RWPE2 (cell line): ENCODE measurements at places on chromosomes 7 and 10.

DNA sequence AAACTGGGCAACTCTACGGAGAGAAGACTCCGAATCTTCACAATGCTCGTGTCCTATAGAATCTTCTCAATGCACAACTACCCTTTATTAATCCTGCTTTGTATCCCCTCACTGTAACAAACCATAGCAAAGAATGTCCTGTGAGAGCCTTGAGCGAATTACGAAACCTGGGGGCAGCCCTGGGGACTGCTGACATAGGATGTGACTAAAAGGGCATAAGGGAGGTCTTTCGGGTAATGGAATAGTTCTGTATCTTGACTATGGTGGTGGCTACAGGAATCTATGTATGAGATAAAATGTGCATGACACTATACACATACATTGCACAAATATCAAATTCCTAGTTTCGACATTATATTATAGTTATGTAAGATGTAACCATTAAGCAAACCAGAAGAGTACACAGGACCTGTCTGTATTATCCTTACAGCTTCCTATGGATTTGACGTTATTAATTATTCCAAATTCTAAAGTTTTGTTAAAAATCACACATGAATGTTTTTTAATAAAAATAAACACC, 162.5 kb upstream of the KCTD7 start:
- H3K27ac ChIP-seq, result no peak overlapping the region
- no peaks in the 10 kb centered on the region for H3K27me3 ChIP-seq
- DNase-seq, result no peak
- no peaks in the 10 kb centered on the region for H3K36me3 ChIP-seq

DNA sequence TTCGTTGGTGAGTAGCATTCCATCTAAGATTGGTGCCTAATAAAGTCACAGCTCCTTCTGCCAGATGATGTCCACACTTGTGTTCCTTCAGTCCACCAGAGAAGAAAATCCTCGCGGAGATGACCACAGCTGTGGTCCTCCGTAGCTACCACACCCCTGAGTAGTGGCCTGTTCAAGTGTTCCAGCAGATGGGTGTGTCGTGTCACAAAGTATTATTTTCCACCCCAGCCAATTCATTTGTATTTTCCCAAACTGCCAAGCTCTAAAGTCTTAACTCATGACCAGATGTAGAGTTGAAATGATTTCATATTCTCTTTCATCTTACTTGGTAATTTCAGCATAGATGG, 251.3 kb upstream of the TCF7L2 start:
- no peak for DNase-seq
- H3K36me3 ChIP-seq, result no peaks in the 10 kb centered on the region
- no peak overlapping the region for H3K4me3 ChIP-seq
- H3K27ac ChIP-seq, result no peak overlapping the region

- H3K27ac ChIP-seq, result no peak overlapping the region
- no peak overlapping the region for H3K4me3 ChIP-seq
- no peak for DNase-seq
- peaks cover 5% of the 10 kb centered on the region for H3K4me1 ChIP-seq
- no peaks in the 10 kb centered on the region for H3K36me3 ChIP-seq
These were observed 349.4 kb downstream of the EXOC4 start for GRCh38 chr7:133602291-133602690.

GRCh38 chr7:143372070-143372469, 9.1 kb upstream of the ZYX start:
- H3K27ac ChIP-seq, result no peak overlapping the region
- peaks cover 26% of the 10 kb centered on the region for H3K4me1 ChIP-seq
- no peaks in the 10 kb centered on the region for H3K36me3 ChIP-seq
- no peak for DNase-seq

GRCh38 chr10:107434854-107435253, 270.3 kb upstream of the SORCS1 start:
- no peak overlapping the region for H3K27ac ChIP-seq
- no peaks in the 10 kb centered on the region for H3K4me1 ChIP-seq
- H3K36me3 ChIP-seq, result no peaks in the 10 kb centered on the region
- H3K4me3 ChIP-seq, result no peak overlapping the region
- H3K27me3 ChIP-seq, result no peaks in the 10 kb centered on the region
- no peak for DNase-seq

DNA sequence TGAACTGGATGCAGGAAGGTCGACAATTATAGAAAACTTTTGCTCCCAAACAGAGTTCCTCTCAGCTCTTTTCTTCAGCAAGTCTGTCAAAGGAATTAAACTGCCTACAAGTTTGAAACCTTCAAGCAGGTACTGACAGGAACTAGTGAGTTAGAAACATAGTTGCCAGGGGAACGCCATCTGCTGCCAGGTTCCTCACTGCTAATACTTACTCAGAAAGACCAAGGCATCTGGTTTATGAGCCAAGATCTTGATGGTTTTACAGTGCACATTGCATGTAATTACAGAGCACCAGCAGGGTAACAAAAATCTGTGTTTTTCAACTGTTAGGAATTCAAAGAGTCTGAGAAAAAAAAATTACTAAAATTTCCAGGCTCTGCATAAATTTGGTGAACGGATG, 300.0 kb upstream of the NRG3 start:
- H3K4me3 ChIP-seq, result no peak overlapping the region
- no peaks in the 10 kb centered on the region for H3K36me3 ChIP-seq
- DNase-seq, result no peak
- no peaks in the 10 kb centered on the region for H3K4me1 ChIP-seq
